ENCODE measurements at places on chromosomes 6 and 20.
A peak's percentile ranks its signal among the peaks of the same experiment; 100 is the strongest.

DNA sequence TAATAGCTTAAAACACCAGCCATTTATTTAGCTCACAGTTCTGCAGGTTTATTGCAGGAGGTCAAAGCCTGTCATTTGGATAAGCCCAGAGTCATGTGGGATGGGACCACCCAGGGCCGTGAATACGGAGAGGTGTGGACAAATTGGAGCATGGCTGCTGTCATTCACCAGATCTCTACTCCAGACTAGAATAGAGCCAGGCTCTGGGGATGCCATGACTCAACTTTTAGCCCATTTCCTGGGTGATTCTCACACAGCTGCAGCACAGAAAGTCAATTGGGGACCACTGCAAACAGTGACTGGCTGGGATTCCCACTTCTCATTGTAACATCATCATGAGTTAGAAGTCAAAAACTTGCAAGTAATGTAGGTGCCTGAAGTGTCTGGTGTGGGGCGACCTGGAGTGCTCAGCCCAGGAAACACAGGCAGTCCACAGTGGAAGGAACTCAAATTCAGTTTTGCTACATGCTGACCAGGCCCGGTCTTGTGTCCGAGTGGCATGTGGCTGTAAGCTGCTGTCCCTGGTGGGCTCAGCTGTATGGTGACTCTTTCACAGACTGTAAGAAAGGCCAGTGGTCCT is 174.3 kb downstream of the SCP2D1 start:
- DNase-seq, result no peak

DNA sequence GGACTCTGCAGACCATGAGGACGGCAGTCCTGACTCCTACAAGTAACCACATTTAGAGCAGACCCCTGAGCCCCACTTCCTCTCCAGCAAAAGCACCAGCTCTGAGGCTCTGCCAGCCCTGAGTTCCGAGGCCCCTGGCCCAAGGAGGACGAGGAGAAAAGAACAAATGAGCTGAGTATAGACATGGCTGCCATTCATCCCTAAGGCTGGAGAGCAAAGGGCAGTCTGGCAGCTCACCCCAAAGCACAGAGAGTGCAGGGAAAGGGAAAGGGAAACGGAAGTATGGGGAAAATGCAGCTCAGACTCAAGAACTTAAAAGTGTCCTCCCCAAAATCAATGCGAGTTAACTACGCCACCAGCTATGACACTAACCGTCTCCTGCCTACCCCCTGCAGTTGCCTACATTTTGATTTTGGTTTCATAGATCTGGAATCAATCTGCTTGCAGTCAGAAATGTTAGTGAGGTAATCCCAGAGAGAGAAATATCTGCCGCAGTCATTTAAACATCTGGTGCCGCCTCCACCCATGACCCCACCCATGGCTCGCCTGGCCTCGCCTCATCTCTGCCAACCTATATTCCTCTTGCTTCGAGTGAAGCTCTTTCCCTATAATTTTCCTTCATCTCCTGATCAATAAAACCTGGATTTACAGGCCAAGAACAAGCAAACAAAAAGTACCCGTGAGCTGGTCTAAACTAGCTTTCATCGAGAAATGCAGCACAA is 49.6 kb upstream of the AFDN start:
- no peak for DNase-seq

GRCh38 chr6:73734832-73735453 is 38.9 kb downstream of the CD109 start:
- DNase-seq, result no peak

GRCh38 chr6:124963416-124963785 is 1.2 kb downstream of the RNF217 start:
- no peak for DNase-seq

DNA sequence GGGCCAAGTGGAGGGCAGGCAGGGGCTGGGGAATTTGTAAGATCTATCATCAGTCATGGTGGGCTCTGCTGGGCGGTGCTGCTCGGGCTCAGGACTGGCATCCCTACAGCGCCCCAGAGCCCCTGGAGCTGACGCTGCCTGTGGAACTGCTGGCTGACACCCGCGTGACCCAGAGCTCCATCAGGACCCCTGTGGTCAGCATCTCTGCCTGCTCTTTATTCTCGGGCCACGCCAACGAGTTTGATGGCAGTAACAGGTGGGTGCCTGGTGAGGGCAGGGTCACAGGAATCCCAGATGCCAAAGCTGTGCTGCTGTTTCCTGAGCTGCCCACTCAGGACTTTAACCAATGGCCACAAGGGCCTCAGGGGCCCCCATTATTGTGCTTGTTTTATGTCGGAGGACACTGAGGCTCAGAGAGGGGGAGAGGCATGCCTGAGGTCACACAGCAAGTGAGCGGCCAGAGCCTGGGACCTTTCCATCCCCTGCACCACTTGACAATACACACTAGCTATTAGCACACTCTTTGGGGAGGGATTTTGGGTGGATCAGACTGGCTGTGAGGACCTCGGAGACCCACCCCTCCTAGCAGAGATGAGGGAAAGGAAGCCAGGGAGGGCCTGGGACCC is 6.3 kb downstream of the BPIFB2 start:
- no peak for DNase-seq

GRCh38 chr6:3414327-3415081 is 42.3 kb downstream of the SLC22A23 start:
- no peak for DNase-seq

DNA sequence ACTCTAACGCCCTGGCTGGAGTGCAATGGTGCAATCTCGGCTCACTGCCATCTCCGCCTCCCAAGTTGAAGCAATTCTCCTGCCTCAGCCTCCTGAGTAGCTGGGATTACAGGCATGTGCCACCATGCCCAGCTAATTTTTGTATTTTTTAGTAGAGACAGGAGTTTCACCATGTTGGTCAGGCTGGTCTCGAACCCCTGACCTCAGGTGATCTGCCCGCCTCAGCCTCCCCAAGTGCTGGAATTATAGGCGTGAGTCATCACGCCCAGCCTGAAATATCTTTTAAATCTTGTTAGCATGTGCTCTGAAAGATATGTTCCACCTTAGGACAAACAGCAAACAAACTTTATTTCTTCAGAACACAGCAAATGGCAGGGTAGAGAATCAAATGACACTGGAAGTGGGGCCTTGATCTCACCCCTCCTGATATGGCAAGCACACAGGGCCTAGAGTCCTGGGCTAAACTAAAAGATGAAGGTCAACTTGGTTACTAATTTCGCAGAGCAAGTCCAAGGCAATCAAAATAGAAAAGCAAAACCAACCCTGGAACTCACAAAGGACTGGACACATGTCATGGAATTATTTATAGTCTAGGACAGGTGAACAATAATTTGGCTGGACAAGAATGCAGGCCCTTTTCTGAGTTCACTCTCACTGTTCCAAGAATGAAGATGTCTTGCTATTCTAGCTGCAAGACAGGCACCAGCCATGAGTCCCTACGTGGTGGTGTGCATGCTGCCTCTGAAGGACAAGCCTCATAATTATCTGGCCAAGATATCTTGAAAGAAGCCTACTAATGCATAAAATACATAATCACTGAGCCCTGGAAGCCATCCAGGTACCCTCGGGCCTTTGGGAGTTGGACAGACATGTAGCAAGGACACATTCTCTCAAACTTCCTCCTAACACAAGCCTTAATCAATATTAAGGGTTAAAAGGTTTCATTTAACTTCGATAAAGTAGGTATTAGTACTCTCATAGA is 35.6 kb downstream of the B4GALT5 start:
- DNase-seq, result no peak

GRCh38 chr6:31363811-31364210 is 6.8 kb upstream of the HLA-B start:
- no peak for DNase-seq

DNA sequence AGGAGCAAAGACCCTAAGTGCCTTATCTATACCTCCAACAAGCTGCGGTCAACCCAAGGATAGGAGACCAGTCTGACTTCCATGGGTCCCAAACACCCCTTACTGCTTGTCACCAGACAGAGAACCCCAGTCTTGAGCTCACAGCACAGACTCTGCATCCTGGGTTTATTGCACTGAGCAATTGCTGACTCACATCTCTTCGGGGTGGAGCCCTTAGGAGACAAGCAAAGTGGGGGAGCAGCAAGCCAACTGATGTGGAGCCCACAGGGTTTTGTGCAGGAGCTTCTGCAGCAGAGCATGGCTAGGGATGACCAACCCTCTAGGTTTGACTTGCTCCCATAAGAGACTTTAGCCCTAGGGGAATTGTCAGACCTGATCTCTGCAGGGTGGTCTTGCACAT is 38.6 kb upstream of the EYS start:
- no peak for DNase-seq

DNA sequence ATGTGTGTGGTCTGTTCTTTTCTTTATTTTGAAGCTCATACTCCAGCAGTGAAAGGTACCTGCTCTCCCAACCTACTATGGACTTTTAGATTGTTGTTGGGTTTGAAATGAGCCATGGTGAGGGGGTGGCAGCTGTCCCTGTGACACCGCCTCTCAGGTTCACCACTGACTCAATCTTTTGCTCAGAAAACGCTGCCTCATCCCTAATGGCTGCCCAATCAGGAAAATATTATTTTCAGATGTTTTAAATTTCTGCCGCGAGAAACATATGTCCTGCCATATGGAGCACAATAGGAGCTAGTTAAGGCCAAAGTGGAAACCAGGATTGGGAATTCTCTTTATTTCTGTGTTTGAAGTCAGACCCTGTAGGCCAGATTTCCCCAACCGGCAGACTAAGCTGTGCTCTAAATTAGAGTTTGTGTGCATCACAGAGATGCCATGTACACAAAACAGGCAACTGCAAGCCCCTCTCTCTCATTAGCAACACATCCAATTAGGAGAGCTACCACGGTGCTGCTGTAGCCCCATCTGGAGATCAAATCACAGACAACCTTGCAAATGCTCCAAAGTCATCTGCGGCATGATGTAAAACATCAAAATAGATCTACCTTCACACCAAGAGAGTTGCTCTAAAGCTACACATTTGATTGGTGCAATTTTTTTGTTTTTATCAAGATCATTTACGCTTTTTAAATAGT is 144.1 kb upstream of the BACH2 start:
- no peak for DNase-seq

- no peak for DNase-seq
Observed at GRCh38 chr20:11917663-11918062, at the start of gene BTBD3. Gene BTBD3, plus strand, starts transcription at chr20:11917893. Its CDS starts 383 bp downstream, at chr20:11918276.

DNA sequence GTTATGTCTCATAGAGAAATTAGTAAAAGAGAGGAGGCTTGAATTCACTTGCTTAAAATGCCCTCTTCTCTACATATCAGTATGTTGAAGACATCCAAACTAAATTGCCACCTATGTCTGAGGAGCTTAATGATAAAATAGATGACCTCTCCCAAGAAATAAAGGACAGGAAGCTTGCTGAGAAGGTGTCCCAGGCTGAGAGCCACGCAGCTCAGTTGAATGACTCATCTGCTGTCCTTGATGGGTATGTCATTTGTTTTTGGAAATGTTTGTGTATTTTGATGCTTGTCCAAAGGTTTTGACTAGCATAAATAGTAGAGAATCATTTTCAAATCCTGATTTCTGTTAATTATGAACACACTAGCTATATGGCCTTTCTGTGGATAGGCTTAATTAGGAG is 307.7 kb downstream of the ARHGAP18 start:
- no peak for DNase-seq

DNA sequence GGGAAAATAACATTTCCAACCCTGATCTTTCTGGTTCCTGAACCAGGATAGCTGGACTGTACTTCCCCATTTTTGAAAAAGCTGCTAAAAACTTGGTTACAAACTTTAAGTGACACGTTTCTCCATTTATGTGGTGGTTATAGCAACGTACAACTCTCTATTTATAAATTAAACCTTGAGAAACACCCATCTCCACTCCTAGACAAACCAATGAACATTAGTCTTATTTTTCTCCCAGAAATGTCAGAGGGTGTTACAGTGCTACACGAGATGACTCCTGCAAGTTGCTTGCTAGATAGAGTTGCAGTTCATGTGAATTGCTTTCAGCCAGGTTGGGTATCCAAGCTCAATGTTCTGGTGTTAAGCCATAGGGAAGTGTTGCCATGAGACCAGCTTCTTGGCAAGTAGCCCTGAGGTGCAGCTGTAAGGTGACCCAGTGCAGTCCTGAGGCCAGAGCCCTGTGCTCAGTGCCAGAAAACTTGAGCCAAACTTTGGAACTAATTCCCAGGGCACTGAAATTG is 51.3 kb upstream of the REV3L start:
- DNase-seq, result no peak

DNA sequence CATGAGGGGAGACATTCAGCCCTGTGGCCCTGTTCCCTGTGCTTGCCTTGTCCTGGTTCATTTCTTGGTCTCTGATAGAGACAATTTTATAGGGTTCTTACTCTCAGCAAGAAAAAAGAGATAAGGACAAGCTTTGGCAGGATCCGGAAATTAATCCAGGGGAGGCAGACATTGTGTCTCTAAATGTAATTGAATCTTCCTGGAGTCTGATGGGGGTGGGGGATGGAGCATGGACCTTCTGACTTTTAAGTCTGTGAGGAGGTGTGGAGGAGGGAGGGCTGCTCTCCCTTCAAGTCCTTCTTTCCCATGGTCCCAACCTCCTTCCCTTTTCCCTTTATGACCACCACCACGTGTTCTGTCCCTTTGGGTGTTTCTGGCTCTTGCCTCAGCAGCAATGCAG is 512.7 kb downstream of the DHX35 start:
- peak; percentile 50 for DNase-seq

DNA sequence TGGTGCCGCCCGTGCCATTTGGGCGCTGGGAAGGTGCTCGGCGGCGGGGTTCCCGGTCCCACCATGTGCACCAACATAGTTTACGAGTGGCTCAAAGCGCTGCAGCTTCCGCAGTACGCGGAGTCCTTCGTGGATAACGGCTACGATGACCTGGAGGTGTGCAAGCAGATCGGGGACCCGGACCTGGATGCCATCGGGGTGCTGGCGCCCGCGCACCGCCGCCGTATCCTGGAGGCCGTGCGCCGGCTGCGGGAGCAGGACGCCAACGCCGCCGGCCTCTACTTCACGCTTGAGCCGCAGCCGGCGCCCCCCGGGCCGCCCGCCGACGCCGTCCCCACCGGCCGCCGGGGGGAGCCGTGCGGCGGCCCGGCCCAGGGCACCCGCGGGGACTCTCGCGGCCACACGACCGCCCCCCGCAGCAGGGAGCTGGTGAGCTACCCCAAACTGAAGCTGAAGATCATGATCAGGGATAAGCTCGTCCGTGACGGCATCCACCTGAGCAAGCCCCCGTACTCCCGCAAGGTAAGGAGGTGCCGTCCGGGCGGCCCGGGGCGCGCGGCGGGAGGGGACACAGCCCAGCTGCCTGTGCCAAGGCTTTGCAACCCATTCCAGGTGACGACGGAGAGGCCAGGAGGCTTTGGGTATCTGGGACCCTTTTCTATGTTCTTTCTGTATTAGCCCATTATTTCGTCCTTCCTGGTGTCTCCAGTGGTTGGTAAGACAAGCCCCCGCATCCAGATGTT is 547 bp downstream of the SAMD5 start:
- no peak for DNase-seq

GRCh38 chr6:24936641-24937317 is 1.0 kb upstream of the RIPOR2 start:
- DNase-seq, result no peak

Data from right renal cortex interstitium (tissue), 3 donors.